ENCODE measurements at places on chromosomes 4 and X.

DNA sequence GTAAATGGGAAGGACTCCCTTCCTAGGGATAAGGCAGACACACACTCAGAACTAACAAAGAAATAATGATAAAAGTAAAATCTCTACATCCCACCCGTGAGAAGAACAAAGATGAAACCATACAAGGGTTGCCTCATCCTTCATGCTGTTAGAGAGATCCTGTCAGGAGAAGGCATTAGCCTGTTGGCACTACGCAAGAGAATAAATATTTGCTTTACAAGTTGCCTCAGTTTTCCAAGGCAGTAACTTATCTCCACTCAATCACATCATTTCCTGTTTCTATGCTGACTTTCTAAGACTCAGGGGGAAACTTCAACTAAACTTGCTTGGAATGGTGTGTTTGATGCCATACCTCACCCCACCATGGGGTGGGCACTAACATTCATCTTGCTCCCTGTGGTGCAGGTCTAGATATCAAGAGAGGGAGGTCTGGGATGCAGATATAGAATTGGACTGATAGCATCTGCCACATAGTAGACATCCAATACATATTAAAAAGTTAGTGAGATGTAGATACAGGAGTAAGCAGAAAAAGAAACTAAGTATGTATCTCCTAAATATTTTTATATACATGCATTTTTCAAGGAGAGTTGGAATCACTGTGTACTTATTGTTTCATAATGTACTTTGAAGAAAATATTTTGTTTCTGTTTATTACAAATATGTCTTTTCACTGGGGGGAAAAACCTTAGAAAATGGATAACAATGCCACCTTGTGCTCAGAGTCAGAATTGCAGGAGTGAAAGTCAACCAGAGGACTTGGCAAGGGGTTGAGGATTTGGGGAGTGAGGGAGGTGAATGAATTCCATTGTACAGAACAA, 57.2 kb upstream of the BEX4 start:
- DNase-seq: no peak

DNA sequence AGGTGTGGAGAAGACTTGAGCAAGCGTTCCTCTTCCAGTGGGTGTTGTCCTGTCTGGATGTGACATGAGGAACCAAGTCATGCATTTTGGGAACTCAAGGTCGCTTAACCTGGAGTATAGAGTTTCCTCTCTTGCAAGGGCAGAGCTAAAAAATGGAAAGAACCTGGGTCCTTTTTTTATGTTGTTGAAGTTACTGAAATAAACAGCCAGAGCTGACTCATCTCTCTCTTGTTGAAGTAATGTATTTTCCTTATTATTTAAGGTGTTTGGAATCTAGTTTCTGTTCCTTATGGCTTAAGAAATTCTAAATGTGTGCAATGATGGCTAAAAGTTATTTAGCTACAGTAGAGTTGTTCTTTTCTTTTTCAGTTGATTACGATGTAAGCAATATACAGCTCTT, 314.5 kb downstream of the CAMK2D start:
- no peak for DNase-seq

DNA sequence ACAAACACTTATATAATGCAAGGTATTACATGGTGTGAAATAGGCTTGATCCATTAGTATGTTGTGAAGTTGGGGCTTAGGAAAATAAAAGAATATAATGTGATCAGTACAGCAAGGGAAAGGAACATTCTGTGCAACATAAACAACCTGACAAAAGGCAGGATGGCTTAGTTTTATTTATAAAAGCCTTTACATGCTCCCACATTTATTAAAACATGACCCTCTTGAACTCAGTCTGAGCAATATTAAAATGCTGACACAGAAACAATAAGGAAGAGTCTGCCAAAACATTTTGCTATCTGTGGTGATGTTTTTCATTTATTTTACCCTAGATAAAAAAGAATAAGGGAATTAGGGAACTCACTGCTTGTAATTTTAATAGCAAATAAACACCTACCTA, 519.7 kb downstream of the PCDH7 start:
- no peak for DNase-seq

DNA sequence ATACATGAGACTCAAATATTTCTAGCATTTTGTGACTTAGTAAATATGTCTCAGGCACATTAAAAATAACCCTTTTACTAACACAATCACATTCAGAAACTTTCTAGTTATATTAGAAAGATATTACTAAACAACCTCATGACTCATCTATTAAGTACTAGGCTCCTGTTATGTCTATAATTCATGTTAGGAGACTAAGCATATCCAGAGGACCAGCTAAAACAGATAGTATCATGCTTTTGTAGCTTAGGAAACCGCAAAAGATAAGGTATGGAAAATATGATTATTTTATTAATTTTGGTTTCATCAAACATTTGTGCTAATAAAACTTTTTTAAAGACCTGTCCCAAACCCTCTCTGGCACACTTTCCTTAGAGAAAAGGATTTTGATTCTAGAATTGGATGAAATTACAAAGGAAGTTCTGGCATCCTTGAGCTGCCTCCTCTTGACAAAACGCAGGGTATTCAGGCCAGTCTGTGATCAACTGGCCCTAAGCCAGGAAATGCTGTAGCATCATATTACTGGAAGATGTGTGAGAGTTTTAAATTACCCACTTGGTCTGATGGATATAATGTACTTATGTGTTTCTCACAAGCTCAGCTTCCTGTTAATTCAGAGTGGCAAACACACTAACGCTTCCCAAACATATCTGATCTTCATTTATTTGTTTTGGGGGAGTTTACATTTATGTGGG, 60.4 kb downstream of the NRK start:
- no peak for DNase-seq

DNA sequence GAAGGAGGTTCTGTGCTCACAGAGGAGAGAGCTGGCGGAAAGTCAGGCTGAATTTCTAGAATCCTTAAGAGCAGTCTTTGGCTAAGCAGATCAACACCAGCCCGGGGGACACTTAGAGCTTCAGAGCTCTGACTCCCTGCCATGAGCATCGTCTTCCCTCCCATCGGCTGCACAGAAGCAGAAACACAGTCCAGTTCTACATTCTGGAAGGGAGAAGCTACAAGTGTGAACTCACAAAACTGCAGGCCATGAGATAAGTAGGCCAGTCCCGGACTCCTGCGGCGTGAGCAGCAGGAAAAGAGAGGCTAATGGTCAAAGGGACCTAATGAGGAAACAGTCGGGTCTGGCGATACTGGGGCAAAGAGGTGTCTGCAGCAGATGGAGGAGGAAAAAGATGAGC, 211.5 kb downstream of the DHX15 start:
- no peak for DNase-seq
